ENCODE measurements at places on chromosomes 7 and 10.

- no peak for DNase-seq
Measured at GRCh38 chr10:71158902-71159301, 53.5 kb upstream of the UNC5B start.

GRCh38 chr7:39746103-39746819 is 122.9 kb downstream of the RALA start:
- DNase-seq = peak; percentile 30

DNA sequence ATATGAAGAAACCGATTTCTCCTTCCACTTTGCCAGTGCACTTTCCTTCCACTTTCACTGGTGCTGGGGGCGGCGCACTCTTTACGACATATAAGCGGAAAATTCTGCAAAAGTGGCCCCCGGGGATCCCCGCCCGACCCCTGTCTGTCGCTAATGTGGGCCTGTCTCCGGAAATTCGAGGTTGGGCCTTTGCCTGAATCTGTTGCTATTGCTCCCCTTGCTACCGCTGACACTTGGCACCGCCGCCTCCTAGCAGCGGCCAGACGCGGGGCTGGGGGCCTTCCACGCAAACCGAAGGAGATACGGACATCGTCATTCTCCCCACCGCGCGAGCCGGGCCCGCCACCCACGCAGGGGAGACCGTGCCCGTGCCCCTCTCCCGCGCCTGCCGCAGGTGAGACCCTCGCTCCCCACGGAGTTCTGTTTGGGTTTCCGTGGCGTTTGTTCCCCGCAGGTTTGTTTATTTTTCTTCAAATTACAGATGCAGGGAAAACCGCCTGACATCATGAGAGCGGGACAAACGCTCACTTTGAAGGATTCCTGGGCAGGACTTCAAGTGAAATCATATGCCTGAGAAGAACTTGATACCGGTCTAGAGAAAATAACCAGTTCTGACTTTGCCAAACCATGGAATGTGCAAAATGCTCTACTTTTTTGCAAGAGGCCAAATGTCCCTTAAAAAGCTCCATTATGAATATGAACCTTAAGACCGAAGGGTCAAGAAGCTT is 5.0 kb downstream of the TWIST1 start:
- no peak for DNase-seq

DNA sequence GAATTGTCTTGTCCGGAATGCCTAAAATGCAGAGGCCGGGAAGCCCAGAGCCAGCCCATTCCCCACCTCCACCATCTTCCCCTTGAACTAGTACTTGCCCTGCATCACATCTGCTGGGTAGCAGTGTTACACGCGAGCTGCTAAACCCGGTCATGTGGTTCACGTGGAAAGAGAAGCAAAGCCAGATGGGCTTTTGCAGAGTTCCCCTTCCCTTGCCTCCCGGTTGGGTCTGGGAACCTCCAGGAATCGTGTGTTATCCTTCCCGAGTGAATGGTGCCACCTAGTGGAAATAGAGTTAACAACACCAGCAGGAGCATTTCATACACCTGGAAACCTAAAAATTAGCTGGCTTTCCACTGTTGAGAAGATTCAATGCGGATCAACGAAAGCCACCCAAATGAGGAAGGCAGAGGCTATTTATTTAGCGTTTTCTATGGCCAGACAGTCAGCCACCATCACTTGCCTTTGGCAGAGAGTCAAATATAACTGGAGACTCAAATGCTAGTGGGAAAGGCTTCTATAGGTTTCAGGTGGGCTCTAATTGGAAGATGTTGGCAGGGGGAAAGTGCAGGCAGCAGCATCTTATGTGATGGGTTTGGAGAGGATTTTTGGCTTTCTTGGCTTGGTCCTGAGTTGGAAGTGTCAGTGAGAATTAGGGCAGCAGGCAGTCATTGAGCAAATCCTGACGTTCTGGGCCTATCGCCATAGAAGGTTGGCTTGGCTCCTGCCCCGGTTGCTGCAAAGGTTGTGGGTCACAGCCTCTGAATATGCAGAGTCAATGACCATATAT is 12.9 kb upstream of the DENND2A start:
- DNase-seq = no peak

- DNase-seq = no peak
Measured at GRCh38 chr10:34399013-34399412, 416.1 kb downstream of the PARD3 start.

- no peak for DNase-seq
Measured at GRCh38 chr10:98377001-98377400, 38.0 kb downstream of the PYROXD2 start.

- no peak for DNase-seq
Measured at GRCh38 chr10:117442521-117442920, 67.3 kb upstream of the PDZD8 start.

GRCh38 chr10:131842351-131843088 is 58.3 kb upstream of the PPP2R2D start:
- no peak for DNase-seq

- DNase-seq = no peak
Measured at GRCh38 chr10:132539431-132539839, 1.8 kb downstream of the INPP5A start.

DNA sequence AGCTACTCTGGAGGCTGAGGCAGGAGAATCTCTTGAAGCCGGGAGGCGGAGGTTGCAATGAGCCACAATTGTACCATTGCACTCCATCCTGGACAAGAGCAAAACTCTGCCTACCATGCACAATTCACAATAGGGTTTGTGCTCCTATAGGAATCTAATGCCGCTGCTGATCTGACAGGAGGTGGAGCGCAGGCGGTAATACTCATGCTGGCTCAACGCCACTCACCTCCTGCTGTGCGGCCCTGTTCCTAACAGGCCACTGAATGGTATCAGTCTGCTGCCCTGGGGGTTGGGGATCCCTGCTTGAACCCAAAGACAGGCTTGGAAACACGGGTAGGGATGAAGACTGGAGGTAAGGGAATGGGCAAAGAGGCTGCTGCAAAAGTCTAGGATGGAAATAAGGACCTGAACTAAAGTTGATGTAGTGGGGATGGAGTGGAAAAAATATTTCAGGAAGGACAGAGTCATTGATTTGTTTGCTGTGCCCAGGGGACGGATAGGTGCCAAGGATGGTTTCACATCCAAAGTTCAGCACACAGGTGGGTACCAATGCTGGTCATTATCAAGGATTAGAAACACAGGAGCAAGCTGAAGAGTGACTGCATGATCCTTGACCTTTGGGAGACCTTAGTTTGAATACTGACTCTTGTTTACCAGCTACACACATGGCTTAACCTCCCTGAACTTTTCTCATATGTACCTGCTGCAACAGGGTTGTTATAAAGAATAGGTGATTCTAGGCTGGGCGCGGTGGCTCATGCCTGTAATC is 2.2 kb downstream of the MRPS17 start:
- no peak for DNase-seq

DNA sequence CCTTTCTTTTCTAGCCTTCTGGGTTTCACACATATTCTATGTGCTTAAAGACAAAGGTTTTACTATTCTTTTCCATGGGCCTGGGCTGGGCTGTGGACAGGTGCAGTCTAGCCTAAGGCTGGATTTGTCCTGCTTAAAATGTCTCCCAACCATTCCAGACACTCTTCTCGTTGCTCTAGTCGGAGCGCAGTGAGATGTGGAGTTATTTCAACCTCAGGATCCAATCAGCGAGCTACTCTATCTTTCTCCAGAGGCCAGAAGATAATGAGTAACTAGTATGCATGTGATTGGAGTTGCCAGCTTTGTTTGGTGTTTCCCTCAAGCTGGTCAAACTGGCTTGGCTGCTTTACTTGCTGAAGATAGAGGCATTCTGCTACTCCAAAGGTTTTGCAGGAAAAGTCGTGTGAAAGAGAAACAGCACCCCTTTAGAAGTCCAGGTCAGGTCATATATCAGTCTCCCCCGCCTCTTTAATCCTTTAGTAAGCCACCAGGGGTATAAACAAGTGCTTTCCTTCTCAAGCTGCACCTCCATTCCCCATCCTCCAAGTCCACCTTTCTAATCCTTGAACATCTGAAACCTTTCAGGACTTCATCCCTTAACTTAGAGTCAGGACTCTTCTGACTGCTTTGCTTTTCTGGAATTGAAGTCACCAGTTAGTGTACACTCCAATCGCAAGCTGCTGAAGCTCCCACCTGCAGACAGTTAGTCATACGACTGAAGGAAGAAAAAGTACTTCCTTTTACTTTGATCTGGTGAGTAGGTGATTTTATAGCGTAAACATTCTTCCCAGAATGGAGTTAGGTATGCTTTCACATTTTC is 78.8 kb downstream of the DNMBP start:
- DNase-seq = no peak

DNA sequence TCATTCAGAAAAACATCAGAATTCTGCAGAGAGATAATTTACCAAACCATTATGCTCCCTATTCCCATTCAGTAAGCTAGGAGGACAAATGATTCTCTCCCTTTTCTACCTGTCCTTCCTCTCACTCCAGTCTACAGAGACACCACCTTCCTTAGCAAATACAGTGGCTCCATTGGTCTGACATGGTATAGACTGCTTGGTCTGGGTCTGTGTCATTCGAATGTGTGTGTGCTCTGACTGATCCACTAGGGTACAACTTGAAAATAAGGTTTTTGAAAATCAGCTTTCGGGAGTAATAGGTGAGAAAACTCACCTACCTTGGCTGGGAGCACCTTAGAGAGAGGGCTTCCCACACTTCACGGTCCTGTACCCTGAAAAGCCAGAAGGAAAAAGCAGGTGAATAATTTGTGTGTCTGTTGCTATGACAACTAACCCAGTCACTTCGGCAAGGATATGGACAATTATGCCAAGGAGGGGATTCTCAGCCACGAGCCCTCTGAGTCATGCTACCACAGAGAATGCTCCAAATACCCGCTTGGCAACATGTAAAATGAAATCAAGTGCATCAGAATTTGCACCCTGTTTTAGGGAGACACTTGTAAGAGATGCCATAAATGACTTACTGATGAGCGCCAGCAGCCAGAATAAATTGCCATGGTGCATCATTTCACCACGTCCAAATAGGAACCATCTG is 114.5 kb upstream of the PRKCQ start:
- no peak for DNase-seq

DNA sequence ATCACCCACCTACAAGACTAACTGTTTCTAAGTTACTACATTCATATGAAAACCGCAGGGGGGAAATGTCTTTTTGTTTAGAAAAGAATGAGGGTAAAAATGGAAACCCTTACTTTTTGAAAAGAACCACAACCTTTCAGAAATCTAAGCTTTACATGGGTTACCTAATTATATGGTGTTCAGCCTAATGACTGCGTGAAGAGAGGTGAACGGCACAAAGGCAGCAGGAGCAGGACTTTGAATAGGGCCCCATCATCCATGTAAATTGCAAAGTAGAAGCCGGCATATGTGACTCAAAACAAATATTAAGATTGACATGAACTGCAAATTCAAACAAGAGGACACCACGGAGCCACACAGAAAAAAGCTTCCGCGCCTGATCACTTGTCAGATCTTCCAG is 25.1 kb downstream of the NEBL start:
- DNase-seq = no peak

DNA sequence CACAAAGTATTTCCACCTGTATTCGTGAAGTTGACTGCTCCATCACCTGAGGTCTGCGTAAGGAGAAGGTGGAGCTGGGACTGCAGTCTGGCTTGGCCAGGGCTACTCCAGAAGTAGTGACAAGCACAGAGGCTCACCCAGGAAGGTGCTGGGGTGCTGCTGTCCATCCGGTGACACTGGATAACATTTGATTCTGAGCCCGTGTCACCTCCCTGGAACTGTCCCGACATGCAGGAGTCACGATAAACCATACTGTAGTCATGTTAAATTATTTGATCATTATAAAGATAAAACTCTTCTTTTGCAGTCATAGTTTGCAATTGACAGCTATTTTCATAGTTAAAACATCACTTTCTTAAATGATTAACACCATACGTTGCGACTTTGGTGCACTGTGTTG is 28.7 kb upstream of the GALNTL5 start:
- no peak for DNase-seq

GRCh38 chr10:511849-512191 is 177.6 kb downstream of the DIP2C start:
- no peak for DNase-seq

DNA sequence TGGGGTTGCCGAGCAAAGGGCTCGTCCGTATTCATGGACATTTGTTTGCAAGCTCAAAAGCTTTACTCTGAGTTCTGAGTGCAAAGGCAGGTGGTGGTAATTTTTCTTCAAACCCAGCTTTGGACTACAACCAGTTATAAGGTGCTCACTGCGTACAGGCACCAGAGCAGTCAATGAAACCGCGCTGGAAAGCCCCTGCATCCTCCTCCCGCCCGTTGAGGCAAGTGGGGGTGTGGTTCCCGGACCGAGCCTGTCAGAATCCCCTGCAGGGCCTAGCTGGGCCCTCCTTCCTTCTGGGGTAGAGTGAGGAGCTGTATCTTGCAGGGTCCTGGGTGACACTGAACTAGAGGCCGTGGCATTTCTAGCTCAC is 22.3 kb downstream of the AMZ1 start:
- peak; percentile 59 for DNase-seq

GRCh38 chr10:63355682-63356081 is 110.1 kb downstream of the JMJD1C start:
- DNase-seq = no peak

All from central memory CD8-positive, alpha-beta T cell (primary cell).